DMS 273 treated with DMSO at 0.1 percent for 48 hours (cell line): ENCODE measurements at places on chromosomes 4 and X.

GRCh38 chr4:88859191-88859812 is 161.7 kb upstream of the NAP1L5 start:
- no peak for DNase-seq

DNA sequence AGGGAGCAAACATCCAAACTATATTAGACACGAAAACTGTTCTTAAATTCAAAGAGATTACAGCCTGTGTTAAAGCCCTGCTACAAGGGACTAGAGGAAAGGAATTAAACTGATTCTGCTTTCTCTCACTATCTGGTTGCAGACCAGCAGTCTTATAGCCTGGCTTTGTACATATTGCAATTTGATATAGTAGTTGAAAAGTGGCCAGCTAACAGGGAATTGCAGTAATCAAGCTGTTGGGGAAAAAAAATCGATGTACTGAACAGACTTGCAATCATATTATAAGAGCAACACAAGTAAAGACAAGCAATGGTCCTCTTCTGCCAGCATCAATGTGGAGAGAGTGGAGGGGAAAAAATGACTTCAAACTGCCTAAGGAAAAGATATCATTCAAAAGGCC is 364.4 kb upstream of the EPHA5 start:
- DNase-seq, result no peak

DNA sequence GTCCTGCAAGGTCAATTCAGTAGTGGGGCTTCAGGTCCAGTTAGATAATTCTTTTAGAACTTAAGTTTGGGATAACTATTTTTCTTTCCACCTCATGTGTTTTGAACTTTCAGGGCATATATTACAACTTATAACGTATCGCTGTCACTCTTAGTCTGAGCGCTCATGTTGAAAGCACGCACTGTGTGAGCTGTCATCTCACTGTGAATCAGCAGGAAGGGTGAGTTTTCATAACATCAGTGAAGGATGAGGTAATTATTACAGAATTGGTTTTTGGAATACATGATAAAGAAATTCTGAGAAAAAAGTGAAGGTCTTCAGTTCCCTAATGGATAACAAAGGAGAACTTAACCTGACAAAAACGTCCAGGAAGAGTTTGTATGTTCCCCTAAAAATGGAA is 45.1 kb upstream of the SLC4A4 start:
- DNase-seq, result no peak

GRCh38 chrX:48589482-48590162 is 7.7 kb upstream of the WDR13 start:
- DNase-seq, result no peak

GRCh38 chr4:4981427-4981826 is 37.8 kb downstream of the CYTL1 start:
- DNase-seq, result no peak

DNA sequence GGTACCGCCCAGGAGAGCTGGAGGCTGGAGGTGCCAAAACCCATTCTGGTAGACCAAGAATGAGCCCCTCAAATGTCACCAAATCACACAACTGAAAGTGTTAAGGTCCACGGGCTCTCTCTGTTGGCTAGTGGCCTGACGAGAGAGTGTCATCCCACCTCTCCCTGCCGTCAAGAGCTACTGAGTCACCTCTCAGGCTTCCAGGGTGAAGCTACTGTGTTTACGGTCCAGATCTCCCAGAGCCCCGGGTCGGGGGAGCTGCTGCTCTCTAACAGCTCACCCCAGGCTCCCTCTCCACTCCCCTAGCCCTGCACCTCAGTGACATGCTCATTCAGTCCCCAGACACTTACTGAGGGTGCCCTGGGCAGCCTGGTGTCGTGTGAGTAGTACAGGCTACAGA is 59.2 kb downstream of the ADGRG2 start:
- DNase-seq, result no peak

DNA sequence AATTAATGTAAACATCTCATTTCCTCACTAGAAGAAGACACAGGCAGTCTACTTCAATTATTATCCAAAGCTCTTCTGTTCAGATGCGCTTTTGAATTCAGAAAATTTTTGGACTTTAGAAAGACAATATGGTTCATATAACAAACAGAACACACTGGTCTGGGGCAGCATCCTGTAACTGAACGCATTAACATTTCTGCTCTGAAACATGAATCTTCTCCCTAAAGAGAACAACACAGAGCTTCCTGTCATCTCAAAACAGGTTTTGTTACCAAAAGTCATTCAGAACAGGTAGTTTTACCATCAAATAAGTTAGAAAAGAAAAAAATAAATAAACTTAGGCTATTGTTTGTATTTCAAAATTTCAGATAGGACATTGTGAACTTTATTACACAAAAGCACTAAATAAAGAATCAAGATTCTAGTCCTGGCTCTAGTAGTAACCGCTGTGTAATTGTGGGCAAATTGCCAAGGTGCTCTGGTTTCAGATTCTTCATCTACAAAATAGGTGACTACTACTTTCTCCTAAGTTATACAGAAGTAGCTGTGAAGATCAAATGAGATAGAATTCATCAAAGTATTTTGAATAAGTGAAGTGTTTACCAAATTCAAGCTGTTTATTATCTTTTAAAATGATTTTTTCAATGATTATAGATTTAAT is 252.3 kb upstream of the RASGEF1B start:
- DNase-seq, result no peak

DNA sequence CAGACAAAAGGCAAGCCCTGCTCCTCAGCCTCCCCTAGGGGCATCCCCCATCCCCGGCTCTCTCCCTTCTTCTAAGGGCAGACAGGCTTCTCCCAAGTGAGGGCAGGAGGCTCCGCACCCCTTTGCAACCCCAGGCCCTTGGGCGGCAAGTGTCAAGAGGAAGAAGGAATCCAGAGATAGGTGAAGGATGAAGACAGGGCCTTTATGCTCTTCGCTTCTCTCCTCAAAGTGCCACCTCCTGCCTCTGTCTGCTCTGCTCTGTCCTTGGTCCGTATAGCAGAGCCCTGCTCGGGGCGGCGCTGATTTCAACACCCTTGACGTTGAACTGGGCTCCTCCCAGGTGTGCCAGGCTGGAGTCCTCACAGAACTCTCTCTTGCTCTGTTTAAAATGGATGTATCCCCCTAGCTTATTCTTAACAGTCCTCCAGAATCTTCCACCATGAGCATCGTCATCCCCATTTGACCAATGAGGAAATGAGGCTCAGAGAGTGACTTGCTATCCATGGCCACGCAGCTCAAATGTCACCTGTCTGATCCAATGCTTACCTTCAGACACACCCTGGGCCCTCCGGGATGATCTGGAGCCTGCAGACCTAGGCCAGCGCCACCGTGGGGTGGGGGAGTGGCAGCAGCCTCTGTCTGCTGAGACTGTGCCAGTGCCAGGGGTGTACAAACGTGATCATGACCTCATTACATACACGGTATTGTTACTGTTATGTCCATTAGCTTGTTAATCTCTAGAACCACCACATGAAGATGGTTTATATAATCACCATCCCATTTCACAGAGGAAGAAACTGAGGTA is 99.8 kb downstream of the PHKA2 start:
- DNase-seq, result no peak

DNA sequence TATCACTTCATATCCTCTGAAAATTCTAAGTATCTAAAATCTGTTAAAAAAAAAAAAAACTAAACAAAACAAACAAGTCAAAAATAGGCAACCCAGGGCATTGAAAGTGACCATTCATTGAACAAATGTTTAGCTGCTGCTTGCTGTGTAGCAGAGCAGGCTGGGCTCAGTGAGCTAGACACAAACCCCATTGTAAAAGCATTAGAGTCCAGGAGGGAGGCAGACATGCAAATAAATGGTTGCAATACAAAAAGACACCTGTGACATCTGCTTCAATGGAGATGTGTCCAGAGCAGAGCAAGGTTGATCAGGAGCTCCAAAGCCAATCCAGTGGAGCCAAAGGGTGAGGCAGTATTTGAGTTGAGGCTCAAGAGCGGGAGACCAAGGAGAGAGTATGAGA is 267.3 kb upstream of the GATB start:
- DNase-seq, result no peak

DNA sequence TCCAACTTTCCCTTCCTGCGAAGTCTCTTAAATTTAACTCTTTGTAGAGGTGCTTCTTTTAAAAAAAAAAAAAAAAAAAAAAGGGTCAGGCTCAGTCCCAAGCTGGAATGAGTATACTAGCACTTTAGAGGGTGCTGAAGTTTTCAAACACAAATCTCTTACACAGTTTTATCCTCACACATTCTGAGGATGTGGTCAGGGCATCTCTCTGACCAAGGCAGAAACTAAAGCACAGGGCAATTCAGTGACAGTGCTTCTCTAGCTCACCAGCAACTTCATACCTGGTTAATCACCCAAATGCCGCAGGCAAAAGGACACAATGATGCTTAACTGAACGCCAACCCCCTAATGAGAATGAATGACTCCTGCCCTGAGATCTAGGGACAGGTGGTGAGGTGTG is 9.8 kb upstream of the PGM2 start:
- no peak for DNase-seq

GRCh38 chrX:53354669-53355068 is 67.8 kb downstream of the SMC1A start:
- no peak for DNase-seq

DNA sequence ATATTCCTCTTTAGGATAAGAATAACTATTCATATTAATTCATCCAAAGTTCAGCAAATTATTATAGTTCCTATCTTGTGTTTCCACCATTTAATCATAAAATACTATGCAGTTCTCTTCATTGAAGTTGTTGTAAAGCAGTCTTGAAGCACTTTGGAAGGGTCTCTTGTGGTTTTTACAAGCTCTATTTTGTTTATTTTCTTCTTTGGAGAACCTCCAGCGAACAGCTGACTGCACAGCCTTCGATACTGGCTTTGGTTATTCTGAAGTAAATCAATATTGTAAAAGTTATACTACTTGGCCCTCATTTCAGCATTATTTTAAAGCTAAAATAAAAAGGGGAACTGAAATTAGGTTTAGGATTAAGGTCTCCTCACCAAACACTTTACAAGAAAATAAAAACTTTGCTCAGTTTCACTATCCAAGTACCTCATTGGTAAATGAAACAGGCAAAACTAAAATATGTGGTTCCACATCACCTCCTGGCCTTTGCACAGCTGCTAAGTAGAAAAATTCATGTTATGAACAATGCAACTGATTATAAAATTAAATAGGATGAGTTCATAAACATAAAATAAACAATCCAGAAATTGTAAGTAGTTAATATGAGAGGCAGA is 1629.2 kb upstream of the ADGRL3 start:
- no peak for DNase-seq

DNA sequence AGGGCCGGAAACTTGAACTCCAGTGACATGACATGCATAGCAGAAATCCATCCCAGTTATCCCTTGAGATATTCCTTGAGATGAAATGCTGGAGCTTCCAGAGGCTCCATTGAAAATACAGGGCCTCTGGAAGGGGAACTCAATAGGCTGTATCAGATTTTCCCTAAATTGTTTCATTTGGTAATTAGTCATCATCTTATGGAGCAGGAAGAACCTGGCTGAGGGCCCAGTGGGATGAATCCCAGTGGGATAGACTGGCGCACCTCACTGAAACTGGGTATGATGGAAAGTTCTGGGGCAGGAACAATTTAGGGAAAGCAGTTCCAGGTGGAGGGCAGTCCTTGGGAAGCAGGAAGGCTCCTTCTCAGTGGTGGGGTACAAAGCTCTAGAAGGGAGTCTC is 307.8 kb upstream of the DIPK2B start:
- no peak for DNase-seq

- no peak for DNase-seq
Observed at GRCh38 chr4:25513814-25514213, 136.8 kb downstream of the ANAPC4 start.

DNA sequence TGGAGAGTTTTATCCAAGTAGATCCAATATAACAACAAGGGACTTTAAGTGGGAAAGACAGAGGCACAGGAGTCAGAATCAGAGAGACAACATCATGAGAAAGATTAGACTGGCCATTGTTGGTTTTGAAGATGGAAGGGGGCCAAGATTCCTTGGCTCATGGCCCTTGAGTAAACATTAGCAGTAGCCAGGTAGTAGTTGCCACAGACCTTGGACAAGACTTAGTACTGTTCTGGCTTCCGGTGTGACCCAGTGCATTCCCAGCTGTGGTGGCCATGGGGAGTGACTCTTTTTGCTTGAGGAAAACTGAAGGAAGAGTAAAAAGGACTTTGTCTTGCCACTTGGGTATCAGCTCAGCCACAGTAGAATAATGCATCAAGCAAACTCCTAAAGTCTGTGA is 462.2 kb upstream of the CPXCR1 start:
- DNase-seq, result no peak

- DNase-seq, result no peak
Observed at GRCh38 chrX:102129473-102129872, 4.0 kb downstream of the TCEAL2 start.

- DNase-seq, result no peak
Observed at GRCh38 chrX:39814391-39814790, 283.4 kb downstream of the BCOR start.

- no peak for DNase-seq
Observed at GRCh38 chr4:122764821-122765215, 32.3 kb downstream of the BBS12 start.

- DNase-seq, result no peak
Observed at GRCh38 chr4:130092187-130093015, 996.4 kb downstream of the C4orf33 start.

DNA sequence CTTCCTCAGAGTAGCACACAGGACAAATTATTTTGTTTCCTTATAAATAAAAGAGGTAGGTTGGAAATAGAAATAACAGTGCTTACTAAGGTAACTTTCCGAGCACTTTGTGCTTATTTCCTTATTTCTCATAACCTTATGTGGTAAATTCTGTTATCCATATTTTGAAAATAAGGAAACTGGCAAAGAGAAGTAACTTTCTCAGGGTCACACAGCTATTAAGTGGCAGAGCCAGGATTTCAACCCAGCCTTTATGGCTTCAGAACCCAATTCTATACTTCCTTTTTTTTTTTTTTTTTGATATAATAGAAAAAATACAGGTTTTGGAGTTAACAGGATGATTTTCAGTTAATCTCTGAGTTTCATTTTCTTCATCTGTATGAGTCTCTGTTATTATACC is 3.3 kb downstream of the UTP3 start:
- no peak for DNase-seq
